GM04504 (cell line): ENCODE measurements at places on chromosomes 6 and 20.

DNA sequence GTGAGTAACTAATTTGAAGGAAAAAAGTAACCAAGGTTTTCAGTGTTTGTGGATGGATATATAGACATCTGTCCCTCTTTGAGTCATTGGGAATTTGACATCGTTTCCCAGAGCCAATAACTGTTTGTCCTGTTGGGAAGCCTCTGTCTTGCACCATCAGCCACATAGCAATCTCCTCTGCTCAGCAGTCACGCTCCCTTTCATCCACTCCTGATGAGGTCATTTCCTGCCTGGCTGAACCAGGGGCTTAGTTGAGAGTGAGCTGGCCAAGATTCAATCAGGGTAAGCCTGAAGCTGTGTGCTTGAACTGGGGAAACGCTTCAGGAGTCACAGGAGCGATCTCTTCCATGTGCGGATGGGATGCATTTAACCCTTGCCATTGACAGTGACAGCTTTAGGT, 121.5 kb upstream of the FOXQ1 start:
- peak; percentile 87 for DNase-seq

DNA sequence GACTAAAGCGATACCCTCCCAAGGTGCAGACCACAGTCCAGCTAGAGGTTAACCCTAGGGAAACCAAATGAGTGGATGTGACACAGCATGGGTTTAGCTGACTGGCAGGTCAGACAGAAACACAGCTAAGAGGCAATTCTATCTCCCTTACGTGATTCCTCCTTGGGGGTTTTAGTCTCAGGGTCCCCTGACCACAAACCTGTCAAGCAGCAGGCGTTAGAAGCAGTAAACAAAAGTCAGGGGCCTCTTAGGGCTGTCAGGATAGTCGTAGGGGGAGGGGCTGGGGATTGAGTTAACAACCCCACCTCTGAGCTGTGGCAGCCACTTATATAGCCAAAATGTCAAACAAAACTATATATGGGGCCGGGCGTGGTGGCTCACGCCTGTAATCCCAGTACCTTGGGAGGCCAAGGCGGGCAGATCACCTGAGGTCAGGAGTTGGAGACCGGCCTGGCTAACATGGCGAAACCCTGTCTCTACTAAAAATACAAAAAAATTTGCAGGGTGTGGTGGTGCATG, 13.6 kb downstream of the KCNK5 start:
- no peak for DNase-seq

GRCh38 chr6:85677234-85677956, 34.7 kb upstream of the SYNCRIP start:
- no peak for DNase-seq

- DNase-seq, result no peak
Measured at GRCh38 chr6:117174835-117175360, 90.5 kb upstream of the VGLL2 start.

GRCh38 chr6:41706876-41707564, 28.4 kb downstream of the TFEB start:
- no peak for DNase-seq

DNA sequence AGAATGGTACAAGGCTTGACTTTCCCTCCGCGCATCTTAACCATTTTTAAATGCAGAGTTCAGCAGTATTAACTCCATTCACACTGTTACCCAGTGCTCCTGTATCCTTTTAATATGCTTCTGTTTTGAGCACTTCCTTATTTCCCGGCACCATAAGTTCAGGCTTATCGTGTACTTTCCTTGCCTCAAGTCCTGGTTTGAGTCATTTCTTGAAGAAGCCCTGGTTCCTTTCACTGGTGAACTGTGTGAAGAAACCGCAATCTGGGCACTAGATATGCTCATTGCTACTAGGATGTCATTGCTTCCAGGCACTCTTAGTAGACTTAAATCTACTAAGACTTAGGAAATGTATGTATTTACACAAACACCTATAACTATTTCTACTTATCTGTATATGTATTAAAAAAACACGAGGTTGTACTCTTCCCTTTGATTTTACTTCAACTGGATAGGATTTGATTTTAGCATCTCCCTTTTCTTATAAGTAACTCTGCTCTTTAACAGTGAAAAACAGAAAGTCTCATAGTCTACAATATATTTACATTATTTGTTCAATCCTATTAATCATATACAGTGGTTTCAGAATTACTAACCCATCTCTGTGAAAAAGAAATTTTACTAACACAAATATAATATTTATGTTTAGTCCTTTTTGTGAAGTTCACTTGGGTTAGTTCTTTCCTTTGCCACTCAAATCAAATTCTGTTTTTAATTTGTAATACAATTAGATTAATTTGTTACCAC, 135.5 kb downstream of the CDKAL1 start:
- DNase-seq, result no peak

DNA sequence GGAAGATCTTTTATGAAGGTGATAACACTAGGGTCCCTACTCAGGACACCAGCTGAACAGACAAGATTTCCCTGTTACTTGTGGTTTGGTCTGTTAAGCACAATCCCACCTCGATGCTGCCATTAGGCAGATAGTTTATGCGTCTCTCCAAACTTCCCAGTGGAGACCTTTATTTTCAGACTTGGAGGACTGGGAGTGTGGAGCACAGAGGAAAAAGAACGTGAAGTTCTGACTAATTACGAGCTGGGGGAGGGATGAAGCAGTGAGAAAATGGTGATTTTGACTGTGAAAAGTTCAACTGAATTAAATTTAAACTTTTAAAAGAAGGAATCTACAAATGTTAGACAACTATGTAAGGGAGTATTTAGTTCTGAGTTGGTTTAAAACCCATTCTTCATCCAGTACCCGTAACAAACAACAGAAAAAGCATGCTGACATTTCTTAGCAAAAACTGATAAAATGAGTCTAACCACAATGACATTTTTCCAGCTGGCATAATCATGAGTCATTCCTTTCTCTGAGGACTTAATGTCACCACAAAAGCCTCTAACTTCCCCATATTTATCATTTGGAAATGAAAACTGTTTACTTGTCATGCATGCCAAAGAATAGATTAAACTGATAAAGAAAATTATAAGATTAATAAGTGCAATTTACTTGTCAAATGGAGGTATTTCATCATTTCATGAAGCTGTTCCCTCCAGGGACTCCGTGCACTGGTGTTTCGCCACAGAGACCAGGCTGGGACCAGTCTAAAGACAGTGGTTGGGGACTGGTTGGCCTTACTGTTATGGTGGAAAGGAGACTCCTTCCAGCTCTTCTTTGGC, 113.3 kb upstream of the SSTR4 start:
- DNase-seq, result peak; percentile 28

- DNase-seq, result no peak
Measured at GRCh38 chr6:142624978-142625715, 319.8 kb downstream of the HIVEP2 start.

DNA sequence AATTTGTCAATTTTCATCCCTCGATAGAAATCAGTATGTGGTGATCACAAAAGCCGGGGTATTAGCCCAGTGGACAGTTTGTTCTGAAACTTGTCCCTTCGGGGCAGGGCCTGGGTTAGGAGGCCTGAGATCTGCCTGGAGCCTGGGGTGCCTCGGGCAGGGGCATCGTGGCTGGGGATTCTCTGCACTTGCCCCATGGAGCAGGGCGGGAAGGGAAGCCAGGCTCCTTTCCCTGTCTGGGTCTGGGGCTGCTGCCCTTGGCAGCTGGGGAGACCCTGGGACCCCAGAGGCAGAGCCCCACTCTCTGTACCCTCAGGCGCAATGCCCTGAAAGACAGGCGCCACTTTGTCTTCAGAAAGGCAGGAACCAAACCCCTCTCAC, 27.4 kb downstream of the NTSR1 start:
- no peak for DNase-seq

DNA sequence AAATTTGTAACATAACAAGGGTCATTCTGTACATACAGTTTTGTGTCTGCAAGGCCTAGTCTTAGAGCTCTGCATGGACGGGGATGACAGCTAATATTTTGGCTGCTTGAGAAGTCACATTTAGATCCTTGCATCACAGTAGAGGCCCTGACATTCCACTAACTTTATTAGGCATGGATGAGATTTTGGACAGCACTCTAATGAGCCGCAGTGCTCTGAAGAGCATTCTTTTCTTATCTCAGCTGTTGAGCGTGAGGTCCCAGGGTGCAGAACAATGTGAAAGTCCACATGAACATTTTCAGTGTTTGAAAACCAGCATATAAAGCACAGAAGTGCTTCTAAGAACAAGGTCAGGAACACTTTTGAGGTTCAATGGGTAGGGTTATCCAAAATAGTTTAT, 58.9 kb downstream of the IPCEF1 start:
- DNase-seq, result no peak

GRCh38 chr20:16947479-16947878, 199.3 kb downstream of the OTOR start:
- DNase-seq, result no peak

DNA sequence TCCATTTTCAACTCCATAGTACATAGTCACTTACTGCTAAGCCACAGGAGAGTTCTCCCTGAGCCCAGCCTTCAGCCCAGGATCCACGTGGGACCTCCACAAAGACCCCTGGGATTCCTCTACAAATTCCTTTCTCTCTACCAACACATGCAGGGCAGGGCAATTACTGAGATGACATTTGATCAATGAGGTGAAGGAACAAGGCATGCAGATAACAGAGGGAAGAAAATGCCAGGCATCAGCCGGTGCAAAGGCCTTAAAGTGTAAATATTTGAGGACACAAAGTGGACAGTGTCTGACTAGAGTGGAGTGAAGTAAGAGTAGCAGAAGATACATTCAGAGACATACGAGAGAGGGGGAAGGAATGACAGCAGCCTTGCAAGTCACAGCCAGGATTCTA, 70.2 kb downstream of the HS3ST5 start:
- DNase-seq, result no peak

DNA sequence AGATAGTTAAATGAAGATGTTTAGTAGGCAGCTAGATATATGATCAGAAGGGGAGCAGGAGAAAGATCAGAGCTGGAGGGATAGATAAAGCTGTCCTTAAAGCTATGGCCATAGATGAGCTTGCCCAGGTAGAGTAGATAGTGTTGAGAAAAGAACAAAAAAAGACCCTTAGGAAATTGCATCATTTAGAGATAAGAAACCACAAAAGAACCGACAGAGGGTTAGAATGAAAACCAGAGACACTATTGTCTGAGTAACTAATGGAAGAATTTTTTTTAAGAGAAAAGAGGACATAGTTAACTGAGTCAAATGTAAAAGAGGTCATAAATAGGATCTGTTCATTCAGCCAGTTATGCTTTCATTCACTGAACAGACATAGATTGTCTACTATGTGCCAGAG, 101.8 kb downstream of the TNFAIP3 start:
- no peak for DNase-seq

DNA sequence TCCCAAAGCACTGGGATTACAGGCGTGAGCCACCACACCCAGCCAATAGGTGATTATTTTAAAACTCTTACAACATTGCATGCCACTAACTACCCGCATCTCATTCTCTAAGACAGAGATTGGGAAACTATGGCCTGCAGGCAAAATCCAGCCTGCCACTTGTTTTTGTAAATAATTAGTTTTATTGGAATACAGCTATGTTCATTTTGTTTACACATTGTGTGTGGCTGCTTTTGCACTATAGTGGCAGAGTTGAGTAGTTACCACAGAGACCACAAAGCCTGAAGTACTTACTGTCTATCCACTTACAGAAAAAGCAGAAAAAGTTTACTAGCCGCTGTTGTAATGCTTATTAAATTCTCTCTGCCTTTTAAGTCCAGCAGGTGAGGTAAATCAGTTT, 16.4 kb upstream of the PKIG start:
- DNase-seq, result no peak

DNA sequence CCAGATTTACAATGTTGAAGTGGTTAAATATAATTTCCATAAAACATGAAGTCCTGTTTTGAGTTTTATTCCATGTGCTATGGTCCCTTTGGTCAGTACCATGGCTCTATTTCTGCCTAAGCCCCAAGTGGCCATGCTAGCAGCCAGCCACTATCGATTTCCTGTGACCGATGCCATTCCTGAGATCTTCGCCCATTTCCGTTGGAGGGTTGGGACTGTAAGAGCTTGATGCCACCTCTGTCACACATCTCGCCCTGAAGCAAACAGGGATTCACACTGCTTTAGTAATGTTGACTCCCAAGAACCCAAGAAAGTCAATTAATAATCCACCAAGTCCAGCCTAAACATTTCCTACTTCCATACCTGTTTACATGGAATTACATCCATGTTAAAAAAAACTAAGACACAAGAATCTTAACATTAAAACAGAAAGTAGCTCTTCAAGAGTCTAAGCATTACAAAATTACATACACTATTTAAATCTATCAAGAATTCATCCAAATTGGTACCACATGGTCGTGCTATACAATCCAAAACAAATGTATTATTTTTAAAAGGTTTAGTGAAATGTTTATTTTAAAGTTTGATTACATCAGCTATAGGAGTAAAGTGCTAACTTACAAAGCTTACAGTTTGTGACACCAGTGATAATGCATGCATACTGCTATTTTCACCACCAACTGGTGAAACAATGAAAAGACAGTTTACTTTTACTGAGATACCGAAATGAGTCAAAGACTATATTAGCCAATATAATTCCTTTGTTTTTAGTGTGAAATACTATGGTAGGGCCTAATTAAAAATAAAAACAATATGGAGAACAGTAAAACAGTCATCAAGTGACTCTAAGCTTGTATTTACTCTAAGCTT, 2.5 kb downstream of the RBM39 start:
- no peak for DNase-seq

DNA sequence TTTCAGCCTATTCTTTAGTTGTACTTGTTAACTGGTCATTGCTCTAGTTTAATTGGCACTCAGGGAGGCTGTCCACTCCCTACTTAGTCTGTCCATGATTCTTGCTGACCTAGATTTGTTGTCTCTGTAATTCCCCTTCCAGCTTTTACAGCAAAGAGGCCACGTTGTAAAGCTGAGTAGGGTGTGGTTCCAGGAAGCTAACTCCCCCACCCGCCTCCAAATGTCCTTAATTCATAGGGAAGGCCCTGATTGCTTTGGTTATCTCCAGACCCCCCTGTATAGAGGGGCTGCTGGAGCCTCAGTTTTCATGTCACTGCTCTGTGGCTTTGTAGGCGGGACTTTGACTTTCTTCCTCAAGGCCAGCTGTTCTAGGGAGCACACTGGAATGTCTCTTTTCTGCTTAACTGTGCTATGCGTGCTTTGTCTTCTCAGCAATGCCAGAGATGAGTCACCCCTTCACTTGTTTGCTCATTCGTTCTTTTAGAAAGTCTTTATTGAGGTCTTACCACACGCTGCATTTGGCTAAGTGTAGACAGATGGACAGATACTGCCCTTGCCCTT, 175.1 kb upstream of the JAG1 start:
- DNase-seq, result peak; percentile 61

GRCh38 chr6:107704347-107705013, 119.6 kb downstream of the SCML4 start:
- no peak for DNase-seq

- no peak for DNase-seq
Measured at GRCh38 chr6:107509506-107509905, 19.6 kb downstream of the SOBP start.

- no peak for DNase-seq
Measured at GRCh38 chr6:31690231-31691077, 9.6 kb upstream of the LY6G5C start.

- no peak for DNase-seq
Measured at GRCh38 chr6:116764961-116765841, at the start of gene FAM162B. Gene FAM162B (minus strand): TSS chr6:116765719. CDS start chr6:116765576, 143 bp downstream.

- no peak for DNase-seq
Measured at GRCh38 chr6:37690964-37691735, 6.5 kb downstream of the MDGA1 start.
